Fibroblast of skin of left biceps (primary cell): ENCODE measurements at places on chromosomes 7 and 10.

- DNase-seq, result peak; percentile 51
Measured at GRCh38 chr10:13984647-13985155, 346.0 kb downstream of the FRMD4A start.

- no peak for DNase-seq
Measured at GRCh38 chr7:87575521-87575920, 25.2 kb downstream of the ABCB1 start.

GRCh38 chr10:104268713-104269645 is at the start of gene GSTO2:
Gene GSTO2, plus strand, starts transcription at chr10:104269184. Its CDS starts 5,732 bp downstream, at chr10:104274916.
- peak; percentile 96 for DNase-seq

DNA sequence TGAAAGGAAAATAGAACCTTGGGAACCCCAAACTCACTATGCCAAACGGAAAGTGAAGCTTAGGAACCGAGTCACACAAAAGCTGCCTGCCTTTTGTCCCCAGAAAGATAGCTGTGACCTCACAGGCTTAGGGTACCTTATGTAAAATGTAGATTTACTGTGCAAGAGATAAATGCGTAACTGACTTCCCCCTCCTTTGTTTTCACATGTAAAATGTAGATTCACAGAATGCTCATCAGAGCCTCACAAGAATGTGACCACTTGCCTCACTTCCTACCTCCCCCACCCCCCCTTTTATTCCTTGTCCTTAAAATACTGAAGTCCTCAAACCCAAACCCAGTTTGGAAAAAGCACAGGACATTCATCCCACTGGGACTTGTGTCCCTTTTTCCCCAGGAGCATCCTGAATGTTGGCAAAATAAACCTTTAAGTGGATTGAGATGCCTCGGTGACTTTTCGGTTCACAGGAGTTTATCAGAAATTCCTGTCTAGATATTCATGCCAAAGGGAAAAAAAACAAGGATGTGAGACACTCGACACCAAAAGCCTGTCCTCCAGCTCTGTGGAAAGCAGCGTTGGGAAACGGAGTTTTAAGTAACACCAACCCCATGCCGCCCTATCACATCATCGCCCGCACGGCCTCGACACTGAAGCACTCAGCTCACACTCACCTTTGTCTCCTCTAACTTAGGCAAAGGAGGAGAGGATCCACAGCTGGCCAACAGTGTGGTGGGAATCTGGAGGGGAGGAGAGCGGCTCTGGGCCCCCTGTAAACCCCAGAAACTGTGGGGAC is 45.9 kb downstream of the SVIL start:
- no peak for DNase-seq

DNA sequence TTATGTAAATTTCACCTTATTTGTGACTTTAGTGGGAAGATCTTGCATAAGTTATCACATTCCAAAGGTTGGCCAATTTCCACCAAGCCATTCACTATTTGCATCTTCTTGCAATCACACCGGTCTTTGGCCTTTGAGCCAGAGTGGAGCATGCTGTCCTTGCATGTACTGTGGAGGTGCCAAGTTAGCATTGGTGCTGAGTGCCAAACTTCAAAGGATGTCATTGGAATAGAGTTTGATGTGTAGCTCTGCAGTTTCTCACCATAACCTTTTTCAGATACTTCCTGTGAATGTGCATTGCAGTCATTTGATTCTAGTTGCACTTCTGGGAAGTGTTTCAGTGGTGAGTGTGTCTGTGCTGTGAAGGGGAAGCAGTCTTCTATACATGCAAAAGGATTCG is 620.6 kb downstream of the SUGCT start:
- DNase-seq, result no peak
